ENCODE measurements at places on chromosomes 2 and 18.
A peak's percentile ranks its signal among the peaks of the same experiment; 100 is the strongest.

- no peak for DNase-seq
These were observed 30.8 kb downstream of the THAP4 start for GRCh38 chr2:241606186-241606585.

- DNase-seq, result peak; percentile 18
These were observed 221.9 kb downstream of the DYSF start for GRCh38 chr2:71675296-71675695.

- DNase-seq, result no peak
These were observed 52.4 kb downstream of the LIMS1 start for GRCh38 chr2:108586631-108587030.

DNA sequence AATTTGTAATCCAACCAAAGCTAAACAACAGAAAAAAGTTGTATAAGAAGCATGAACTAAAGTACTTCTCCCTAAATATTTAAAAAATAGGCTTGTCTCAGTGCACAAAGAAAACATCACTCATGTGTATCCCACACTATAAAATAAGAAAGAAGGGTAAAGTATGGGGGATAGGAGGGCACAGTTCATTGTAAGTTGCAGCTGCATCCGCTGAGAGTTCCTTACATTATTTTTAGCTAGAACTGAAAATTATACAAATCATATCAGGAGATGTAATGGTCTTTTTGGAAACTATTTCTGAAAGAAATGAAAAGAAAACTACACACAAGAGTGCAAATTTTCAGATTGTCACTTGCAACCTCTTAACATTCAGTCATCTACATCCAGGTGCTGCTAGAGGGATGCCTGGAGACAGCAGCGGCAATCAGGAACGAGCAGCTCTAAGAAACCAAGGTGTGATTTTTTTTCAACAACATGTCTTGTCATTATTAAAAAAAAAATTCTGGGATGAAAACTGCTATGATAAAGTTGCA, 273.6 kb downstream of the ASXL3 start:
- no peak for DNase-seq

- DNase-seq, result no peak
These were observed 241.6 kb downstream of the CDCA7 start for GRCh38 chr2:173596244-173596643.

DNA sequence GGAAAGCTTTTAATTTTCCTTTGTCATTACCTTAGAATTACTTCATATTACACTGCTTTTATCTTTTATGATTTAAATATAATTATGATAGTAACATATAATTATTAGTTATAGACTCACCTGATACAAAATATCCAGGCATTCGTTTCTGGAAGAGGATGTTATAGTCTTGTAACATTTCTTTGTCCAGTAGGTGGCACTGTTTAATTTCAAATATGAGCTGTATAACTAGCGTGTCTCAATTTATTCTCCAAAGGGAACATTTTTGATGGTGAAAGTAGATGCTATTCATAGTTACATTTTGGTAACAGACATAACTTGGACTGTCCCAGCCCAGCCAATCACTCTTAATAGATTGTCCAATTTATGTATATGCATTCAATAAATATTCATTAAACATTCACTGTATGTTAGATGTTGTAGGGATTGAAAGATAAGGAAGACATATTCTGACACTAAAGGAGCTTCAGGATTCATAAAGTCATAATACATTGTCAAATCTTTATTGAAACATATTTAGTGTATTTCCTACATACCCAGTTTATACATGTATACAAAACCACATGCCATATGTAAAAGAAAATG, 19.2 kb downstream of the DAW1 start:
- peak; percentile 7 for DNase-seq

DNA sequence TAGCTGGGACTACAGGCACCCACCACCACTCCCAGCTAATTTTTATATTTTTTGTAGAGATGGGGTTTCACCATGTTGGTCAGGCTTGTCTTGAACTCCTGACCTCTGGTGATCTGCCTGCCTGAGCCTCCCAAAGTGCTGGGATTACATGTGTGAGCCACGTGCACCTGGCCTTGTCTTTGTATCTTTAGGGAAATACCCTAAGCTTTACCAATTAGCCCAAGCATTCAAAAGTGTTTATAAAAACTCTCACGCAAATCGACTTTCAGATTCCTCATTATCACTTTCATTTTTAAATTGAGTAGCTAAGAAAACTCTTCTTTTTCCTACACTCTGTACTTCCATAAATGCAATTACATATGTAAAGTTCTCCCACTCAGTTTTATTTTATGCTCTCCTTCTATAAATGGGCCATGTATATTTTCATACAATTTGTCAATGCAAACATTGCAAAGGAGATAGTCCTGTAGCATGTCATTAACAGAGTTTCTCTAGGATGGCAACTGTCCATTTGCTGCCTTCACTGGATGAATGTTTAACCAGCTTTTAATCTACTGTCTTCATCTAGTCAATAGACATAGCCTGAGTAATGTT, 326.2 kb upstream of the LRATD1 start:
- no peak for DNase-seq

GRCh38 chr2:116517936-116518335, 1296.6 kb upstream of the DDX18 start:
- no peak for DNase-seq

DNA sequence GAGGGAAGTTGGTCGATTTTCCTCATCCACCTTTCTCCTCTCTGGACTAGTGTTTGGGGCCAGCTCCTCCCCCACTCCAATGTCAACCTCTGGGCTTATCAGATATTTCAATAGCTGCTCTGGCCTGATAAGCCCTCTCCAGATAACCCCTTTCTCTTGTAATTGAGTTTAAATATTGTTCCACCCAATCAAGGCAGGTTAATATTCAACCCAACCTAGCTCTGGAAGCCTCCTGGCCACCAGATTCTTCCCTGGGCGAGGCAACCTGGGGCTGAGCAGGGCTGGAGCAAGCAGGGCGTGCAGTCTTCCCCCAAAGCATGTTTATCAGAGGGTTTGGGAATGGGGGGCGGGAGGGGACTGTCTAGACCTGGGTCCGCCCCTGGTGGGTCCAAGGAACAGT, 73.8 kb downstream of the TFCP2L1 start:
- no peak for DNase-seq

DNA sequence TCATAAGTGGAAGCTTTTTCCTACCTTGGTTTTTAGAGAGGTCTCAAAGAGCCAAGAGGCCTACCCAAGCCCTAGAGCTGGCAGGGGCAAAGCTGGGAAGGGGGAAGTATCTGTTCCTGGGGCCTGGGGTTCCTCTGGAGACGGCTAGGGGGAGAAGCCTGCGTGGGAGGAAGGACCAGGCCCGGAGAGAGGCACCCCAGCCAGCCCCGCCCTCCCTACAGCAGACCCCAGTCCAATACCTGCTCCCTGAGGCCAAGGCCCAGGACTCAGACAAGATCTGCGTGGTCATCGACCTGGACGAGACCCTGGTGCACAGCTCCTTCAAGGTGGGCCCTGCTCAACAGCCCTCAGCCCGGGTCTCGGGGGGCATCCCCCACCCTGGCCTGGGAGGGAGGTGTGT, 2.2 kb downstream of the CTDSP1 start:
- DNase-seq, result no peak

DNA sequence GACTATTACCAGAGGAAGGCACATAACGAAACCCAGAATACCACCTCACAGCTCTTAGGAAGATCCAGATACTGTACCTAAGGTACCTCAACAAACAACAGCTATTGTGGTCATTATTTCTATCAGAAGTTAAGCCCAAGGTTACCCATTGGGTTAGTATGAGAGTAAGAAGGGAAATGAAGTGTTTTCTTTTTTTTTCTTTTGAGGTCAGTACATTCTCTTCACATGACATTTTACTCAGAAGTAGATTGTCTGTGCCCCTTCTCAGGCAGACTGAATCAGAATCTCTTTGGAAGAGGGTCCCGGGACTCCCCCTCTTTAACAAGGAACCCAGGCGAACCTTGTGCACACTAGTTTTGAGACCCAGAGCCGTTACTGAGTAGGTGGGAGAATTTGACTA, 233.7 kb upstream of the CXCR4 start:
- no peak for DNase-seq

- no peak for DNase-seq
These were observed 38.4 kb downstream of the ADD2 start for GRCh38 chr2:70729647-70730046.

DNA sequence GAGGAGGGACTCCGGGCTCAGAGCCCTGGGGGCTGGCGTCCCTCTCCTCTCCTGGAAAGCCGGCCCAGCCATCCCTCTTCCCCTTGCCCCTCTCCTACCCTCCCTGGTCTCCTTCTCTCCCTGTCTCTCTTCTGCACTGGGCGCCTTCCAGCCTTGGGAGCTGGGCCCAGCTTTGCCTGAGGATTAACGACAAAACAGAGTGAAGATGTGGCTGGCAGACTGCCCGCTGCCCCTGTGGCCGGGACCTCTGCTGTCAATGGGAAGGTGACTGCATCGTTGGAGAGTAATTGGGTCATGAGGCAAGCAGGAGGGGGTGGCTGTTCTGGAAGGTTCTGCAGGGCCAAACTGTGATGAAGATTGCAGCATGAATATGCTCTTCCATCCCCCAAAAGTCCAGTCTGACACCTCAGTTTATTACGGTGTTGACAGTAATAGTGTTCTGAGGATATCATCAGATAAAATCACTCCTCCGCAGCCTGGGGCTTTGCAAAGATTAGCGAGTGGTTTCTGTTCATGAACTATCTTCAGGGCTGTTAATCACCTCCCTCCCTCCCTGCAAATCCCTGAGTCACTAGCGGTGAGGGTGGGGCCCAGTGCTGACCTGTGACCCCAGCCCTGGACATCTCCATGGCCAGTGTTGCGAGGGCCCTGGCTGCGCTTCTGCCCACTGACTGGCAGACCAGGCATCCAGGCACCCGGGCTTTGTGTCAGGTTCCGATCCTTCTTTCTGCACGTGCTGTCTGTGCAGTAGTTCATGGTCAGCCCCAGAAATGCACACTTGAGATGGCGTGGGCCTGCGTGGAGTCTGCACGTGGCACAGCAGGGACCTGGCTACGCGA, 23.0 kb downstream of the RTP5 start:
- no peak for DNase-seq
